ENCODE measurements at places on chromosomes 7 and 10.
A peak's percentile ranks its signal among the peaks of the same experiment; 100 is the strongest.

- no peak for DNase-seq
These were observed 33.5 kb downstream of the RSBN1L start for GRCh38 chr7:77729574-77730348.

GRCh38 chr10:316390-316789 lies 181.1 kb downstream of the ZMYND11 start:
- no peak for DNase-seq

DNA sequence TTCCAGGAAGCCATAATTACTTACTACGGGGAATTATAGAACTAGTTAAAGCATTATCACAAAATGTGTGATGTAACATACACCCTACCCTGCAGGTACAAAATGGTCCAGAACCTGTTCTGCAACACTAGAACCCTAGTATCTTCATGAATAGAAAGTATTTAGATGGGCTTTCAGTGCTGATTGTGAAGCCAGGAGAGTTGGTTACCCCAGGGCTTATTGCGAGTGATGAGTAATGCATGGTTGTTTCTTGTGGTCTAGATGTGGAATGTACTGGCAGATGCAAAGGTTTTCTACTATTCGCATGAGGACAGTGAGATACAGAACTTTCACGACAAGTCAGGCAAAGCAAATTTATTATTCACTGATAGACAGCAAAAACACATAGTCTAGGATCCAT lies 33.6 kb upstream of the AGR3 start:
- DNase-seq: no peak

- DNase-seq: no peak
These were observed 65.8 kb downstream of the BLNK start for GRCh38 chr10:96205580-96205979.

GRCh38 chr10:30502266-30503060 lies 68.5 kb downstream of the MAP3K8 start:
- no peak for DNase-seq

DNA sequence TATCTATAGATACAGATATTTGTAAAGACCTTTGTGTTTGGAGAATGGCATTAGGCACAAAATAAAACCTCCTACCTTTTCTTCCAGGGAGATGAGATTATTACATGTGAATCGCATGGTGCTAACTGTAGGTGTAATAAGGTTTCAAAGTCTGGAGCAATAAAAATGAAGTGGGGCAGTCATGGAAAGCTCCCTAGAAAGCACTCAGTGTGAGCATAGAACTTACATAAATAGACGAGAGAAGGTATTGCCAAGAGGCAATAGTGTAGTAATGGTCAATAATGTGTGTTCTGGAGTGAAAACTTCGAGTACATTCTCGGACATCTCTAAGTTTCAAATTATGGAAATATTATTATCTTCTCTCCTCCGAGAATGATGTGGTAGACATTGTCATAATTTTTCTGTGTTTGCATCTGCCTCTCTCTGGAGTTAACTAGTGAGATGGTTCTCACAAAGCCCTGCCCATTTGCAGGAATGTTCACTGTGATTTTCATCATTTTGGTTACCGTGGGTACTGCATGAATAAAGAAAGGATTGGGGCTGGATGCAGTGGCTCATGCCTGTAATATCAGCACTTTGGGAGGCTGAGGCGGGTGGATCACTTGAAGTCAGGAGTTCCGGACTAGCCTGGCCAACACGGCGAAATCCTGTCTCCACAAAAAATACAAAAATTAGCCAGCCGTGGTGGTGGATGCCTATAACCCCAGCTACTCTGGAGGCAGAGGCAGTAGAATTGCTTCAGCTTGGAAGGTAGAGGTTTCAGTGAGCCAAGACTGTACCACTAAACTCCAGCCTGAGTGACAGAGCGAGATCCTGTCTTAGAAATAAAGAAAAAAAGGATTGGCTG lies 10.6 kb downstream of the VIM start:
- peak; percentile 62 for DNase-seq

GRCh38 chr7:26900251-26900650 lies 35.9 kb upstream of the SKAP2 start:
- no peak for DNase-seq

- no peak for DNase-seq
These were observed 84.9 kb upstream of the RHOBTB1 start for GRCh38 chr10:61028861-61029361.

DNA sequence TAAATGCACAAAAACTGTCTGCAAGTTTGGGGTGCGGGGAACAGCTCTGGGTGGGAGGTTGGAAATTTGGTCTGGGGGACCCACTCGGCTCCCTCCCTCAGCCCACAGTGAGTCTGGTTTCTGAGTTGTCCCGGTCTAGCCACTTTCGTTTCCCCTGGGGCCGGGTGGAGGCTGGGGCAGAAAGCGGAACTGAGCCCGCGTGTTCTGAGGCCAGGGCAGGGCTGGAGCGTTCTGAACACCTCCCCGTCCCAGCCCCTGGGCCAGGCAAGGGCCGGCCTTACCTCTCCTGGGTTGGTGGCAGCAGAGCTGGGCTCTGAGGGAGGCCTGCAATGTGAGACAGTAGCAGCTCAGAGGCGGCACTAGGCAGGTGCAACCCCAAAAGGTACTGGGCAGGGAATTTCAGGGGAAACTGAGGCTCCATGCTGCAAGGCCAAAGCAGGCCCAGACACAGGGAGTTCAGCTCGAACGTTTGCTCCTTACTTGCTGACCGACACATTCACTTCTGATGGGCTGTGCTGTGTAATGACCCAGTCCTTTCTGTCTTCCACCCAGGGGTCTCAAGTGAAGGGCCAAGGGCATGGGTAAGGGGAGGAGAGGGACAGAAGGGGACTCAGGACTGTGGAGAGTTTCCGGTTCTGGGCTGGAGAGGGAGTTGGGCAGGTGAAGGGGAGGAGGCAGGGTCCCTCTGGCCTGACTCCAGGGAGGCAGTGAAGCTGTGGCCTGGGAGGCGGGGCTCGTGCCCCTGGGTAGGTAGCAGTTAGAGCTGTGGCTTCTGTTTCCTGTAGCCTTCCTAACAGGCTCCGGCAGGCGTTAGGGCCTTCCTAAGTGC lies 3.0 kb downstream of the IRF5 start:
- DNase-seq: peak; percentile 24

GRCh38 chr7:130421684-130422083 lies 19.1 kb downstream of the CEP41 start:
- DNase-seq: peak; percentile 51

- no peak for DNase-seq
These were observed 53.1 kb downstream of the UNCX start for GRCh38 chr7:1285556-1286301.

- no peak for DNase-seq
These were observed 10.6 kb downstream of the ELAPOR2 start for GRCh38 chr7:87048839-87049238.

GRCh38 chr7:86454753-86455152 lies 189.0 kb upstream of the GRM3 start:
- no peak for DNase-seq

DNA sequence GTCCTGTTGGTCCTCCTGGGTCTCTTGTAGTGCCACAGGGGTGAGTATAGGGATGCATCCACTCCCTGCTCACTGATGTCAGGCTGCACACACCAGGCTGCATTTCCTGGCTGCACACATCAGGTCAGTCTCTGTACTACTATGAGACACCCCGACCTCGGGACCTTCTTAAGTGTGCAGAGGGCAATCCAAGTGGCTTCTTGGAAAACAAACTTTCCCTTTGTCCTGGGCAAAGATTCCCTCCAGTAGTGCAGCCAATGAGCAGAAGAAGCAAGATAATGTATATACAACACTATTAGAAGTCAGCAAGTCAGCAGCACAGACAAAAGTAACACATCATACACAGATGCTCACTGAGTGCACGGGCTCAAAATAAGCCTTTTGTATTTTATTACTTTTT lies 493.5 kb downstream of the GRID1 start:
- no peak for DNase-seq

DNA sequence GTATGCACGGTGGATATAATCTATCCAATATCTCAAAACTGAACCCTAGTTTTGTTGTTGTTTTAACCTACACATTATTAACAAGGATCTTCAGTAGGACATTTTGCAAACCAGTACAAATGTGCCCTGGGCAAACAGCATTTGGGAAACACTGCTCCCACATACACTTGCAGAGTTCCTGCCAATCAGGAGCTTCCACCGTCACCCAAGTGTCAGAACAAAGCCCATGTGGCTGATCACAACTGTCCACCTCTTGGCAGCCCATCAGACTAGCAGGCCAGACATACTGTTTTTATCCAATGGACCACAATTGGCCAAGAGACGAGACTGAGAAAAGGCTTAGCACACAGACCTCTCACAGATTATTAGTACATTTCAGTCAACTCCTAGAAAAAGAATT lies 200.4 kb downstream of the FAM107B start:
- DNase-seq: no peak

- no peak for DNase-seq
These were observed 612 bp downstream of the SNX8 start for GRCh38 chr7:2313450-2314208.

All from muscle of back (tissue), 13 donors.